ENCODE measurements at places on chromosomes 2 and 18. TPM values are rescaled to one million over a fixed set of nuclear protein-coding genes. Genes with fewer than 3 reads are reported as not detected.

DNA sequence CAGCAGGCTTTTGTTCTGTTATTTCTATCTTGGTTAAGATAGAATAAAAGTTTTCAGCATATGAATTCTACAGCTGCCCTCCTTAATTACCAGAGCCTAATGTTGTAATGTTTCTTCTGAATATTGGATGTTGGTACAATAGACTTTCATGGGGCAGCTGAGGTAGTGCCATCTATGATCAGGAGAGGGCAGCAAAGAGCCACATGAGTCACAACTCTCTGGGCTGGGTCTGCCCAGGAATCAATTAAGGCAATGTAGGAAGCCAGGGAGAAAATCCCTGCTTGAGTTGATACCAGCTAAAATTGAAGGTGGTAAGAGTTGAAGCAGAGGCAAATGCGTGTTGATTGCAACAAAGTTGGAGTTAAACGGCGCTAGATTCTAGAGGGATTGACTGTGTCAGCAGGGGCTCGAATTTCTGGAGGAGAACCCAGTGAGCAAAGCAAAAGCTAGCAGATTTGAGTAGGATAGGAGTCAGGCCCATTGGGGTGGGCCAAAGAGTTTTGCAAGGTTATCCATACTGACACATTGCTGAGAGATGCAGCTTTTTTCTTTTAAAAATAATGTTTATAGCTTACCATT, 10.6 kb upstream of the MC5R start:
- peak; percentile 88 for DNase-seq

DNA sequence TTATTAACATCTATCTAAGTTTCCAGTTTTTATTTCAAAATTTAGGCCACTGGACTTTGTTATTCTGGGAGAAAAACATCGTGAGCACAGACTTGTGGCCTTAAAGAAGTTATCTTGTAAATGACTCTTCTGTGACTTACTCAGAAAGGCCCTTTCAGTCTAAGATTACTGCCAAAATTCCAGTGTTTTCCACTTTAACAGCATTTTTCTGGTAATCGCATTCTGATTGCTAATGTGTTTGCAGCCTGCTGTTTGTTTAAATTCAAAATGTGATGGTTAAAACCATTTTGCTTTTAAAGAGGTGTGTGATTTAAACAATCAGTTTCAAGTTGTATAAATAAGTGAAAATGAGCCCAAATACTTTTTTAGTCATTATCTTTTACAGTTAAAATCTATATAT, 136.7 kb upstream of the DAPL1 start:
- DNase-seq: no peak

DNA sequence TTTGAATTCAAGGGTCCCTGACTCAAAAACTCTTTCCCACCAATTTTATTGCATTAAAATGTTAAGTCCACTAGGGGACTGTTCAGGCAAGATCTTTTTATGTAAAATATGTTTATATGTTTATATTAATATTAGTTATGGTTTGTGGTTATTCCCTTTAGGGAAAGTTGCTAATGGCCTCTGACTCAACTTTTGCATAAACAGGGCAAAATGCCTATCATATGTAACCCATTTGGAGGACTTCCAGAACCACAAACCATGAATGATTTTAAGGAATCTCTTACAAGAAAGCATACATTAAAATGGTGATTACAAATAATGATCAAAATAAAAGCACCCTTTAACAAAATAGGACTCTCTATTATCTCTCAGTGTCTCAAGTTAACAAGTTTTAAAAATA, 1484.5 kb upstream of the ZEB2 start:
- no peak for DNase-seq

GRCh38 chr18:28175930-28176697, 816 bp downstream of the CDH2 start:
- DNase-seq: no peak

DNA sequence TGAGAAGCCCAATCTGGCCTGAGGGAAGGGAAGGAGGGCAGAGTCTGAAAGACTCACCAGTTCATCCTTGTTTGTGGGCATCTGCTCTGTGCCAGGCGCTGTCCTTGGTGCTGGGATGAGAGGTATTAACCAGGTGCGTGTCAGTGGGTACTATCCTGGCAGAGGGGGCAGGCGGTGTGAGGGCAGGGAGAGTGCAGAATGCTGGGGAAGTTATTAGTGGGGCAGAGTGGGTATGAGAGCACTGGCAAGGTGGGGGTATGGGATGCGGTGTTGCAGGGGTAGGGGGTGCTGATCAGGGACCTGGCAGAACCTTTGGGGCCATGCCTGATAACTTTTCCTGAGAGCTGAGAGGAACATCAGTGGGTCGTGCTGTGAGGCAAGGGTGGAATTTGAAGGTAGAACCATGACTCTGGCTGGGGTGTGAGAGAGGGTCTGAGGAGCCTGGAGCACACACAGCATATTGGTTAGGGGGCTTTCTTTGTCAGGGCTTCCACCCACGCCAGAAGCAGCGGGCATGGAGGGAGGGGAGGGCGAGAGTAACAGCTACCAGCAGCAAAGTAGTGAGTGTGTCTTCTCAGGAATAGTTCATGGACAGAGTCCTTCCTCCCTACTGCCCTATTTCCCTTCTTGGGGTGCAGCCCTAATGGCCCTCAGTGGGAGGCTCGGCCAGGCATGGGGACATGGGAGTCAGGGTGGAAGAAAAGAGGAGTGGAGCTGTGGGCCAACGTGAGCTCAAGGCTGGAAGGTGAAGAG, 290.7 kb downstream of the CYP26B1 start:
- peak; percentile 31 for DNase-seq

DNA sequence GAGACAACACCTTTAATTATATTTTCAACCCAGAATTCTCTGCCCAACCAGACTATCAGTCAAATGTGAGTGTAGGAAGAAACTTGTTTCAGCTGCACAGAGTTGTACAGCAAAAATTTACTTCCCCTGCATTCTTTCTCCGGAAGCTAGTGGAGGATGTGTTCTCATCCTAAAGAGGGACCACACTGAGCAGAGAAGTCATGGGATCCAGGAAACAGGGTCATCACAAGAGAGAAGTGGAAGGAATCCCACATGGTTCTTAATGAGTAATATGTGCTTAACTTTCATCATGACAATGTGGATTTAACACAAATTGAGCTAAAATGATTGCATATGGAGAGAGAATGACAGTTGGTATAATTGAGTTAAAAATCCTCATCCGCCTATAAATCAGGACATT, 78.2 kb downstream of the INPP4A start:
- no peak for DNase-seq

- DNase-seq: no peak
These were observed 9.2 kb downstream of the ACVR1 start for GRCh38 chr2:157866666-157867642.

DNA sequence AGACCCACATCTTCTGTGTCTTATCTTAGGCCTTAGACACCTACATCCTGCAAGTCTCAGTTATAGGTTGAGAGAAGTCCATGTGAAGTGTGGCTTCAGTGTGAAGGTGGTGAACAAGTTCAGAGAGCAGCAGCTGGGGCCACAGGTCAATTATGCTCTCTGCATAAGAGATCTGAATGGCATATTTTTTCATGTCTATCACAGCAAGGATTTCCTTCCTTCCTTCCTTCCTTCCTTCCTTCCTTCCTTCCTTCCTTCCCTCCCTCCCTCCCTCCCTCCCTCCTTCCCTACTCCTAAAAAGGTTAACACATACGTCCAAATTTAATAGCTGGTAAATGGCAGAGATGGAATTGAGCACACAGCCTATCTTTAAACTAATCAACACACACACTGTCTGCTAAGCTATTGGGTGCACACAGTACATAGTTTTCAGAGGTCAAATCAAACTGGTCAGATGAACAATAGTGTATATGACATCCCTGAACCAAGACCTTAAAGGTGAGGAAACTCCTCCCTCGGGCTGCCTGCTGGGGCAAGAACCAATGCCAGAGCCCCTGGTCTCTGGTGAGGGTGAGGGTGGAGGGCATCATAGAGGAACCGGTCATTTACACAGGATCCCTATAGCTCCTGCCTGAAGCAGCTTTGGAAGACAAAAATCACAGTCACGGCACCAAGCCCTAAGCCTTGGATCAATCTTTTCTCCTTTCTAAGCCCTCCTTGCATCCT, 240.9 kb downstream of the ICOS start:
- DNase-seq: no peak

- no peak for DNase-seq
These were observed 24.3 kb upstream of the PSME4 start for GRCh38 chr2:53994818-53995808.

DNA sequence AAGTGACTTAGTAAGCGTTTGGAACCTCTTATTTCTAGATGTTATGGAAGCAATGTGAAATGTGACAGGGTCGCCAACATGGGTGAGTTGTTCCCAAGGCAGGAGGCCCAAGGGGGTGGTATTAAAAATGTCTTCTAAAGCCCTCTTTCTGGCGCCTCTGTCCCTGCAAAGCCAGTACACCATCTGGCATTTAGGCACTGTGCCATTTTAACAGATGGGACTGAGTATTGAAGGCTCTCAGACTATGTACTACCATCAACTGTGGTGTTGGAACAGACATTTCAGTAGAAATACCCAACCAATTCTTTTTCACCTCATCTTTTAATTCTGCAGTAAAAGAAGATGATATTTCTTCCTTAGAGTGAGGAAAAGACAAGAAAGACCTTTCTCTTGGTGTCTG, 384.5 kb upstream of the MMADHC start:
- DNase-seq: no peak

GRCh38 chr18:2898186-2898640, 51.4 kb downstream of the EMILIN2 start:
- DNase-seq: no peak

DNA sequence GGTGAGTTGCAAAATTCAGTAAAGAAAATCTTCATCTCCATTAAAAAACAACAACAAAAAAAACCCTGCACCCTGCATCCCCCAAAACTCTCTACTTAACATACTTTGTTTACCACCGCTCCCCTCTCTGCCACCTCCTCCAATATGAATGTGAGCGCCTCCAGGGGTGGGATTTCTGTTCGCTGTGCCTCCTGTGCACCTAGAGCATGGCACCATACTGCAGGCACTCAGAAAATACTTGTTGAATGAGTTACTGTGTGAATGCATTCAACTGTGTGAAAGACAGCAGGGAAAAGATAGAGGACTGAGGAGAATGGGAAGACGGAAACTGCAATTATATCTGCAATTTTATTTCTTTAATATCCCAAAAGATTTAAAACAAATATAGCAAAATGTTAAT, 4.5 kb downstream of the CEBPZ start:
- DNase-seq: no peak

- peak; percentile 38 for DNase-seq
These were observed 126.2 kb downstream of the FSHR start for GRCh38 chr2:49028101-49028500.

Gene APCDD1
- not detected for total RNA-seq

Gene FBLN7
- total RNA-seq: 0.03 TPM

Gene NBAS
- 17.3 TPM for total RNA-seq

Gene HOXD1
- total RNA-seq: not detected

Gene CD302
- 1.8 TPM for total RNA-seq

Gene INPP5D
- total RNA-seq: 28.6 TPM

Measured in HT-29 (cell line).